ELF-1 (cell line): ENCODE measurements at places on chromosomes 6 and 20.
A peak's percentile ranks its signal among the peaks of the same experiment; 100 is the strongest.

DNA sequence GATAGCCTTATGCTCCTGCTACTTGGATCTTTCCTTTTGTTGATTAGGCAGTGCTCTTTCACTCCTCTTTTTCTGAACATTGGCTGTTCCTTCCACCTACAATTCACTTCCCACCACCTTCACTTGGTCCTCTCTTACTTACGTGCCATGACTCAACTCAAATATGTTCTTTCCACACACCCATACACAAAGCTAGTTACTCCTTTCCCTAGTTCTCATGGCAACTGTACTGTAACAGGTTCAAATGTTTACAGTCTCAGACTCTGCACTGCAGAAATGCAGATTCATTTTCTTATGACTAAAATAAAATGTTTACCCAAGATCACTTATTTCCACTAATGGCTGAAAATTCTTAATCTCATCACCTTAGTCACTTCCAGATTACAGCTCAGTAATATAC lies 174.0 kb upstream of the TSHZ2 start:
- DNase-seq, result no peak

- peak; percentile 26 for DNase-seq
Measured at GRCh38 chr20:49477200-49477599, 5.3 kb downstream of the KCNB1 start.

GRCh38 chr6:109722011-109722410 lies 30.9 kb downstream of the FIG4 start:
- DNase-seq, result no peak

- DNase-seq, result no peak
Measured at GRCh38 chr6:104633125-104633524, 226.6 kb downstream of the HACE1 start.

DNA sequence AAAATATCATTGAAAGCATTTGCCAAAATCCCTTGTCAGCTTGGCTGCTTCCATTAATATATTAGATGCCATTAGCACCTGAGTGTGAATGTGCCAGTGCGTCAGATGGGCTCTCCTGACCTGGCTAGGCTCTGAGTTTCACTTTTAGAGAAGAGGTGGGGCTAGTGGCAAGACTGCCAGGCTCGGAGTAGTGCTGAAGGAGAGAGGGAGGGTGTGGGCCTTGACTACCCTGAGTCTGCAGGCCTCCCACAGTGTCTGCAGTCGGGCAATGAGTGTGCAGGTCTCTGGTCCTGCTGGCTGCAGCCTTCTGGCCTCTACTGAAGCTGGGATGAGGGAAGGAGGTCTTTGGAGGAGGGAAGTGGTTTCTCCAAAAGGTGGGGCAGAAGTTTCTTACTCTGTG lies 34.6 kb upstream of the PNPLA1 start:
- peak; percentile 23 for DNase-seq

- DNase-seq, result no peak
Measured at GRCh38 chr6:153085239-153085638, 45.8 kb downstream of the RGS17 start.

DNA sequence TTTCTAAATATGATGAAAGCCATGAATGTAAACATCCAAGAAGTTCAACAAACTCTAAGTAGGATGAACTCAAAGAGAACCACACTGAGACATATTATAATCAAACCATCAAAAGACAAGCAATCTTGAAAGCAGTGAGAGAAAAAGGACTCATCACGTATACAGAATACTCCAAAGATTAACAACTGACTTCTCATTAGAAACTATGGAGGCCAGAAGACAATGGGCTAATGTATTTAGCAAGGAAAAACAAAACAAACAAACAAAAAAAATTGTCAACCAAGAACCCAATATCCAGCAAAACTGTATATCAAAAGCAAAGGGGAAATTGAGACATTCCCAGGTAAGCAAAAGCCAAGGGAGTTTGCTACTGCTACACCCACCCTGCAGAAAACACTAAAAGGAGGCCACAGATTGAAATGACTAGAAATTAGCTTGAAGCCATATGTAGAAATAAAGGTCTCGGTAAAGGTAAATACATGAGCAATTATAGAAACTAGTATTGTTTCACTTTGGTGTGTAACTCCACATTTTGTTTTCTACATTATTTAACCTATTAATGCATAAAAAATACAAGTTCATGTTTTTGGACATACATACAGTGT lies 301.1 kb upstream of the QKI start:
- no peak for DNase-seq

- DNase-seq, result peak; percentile 88
Measured at GRCh38 chr6:32047855-32048766, 9.9 kb downstream of the CYP21A2 start.

- DNase-seq, result no peak
Measured at GRCh38 chr6:33952016-33952415, 148.2 kb upstream of the MLN start.

DNA sequence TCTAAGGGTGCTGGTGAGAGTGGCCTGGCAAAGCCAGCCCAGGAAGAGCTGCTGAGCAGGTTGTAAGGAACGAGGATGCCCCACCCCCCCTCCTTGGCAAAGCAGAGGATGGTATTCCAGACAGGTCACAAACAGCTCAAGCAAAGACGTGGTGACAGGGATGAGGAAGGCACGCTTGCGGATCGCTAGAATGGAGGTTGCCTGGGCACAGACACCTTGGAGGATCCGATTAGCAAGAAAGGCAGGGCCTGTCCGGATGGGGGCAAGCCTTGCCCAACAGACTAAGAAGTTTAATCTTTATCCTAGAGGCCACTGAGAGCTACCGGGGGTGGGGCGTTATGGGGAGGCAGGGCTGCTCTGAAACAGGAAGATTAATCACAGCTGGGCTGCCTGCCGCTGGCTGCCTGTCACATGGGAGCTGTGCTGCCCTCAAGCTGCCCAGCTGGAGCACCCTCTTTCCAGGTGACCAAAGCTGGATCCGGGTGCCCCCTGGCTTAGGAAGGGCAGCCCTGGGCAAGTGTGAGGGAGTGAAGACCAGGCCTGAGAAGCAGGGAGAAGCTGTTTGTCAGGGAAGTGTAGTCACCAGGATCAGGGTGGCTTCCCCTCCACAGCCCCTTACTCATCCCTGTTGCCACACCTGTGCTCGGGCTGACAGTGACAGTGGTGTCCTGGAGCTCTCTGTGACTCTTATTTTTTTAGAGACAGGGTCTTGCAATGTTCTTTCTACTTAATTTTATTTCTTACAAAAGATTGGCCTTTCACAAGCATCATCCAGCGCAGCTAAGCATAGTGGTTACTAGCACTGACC lies 9.1 kb upstream of the MAPK13 start:
- no peak for DNase-seq

DNA sequence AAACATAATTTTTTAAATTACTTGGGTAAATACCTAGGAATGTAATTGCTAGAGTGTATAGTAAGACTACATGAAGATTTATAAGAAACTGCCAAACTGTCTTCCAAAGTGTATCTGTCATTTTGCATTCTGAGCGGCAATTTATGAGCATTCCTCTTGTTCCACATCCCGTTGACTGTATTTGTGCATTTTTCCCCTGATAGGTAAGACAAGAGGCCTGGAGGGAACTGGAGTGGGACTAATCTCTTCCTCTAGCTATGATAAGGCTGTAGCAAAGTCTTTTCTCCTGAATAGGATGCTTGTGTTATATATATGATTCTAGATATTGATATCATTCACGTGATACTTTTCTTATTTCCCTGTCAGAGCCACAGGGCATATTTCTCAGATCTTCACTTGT lies 1557.5 kb downstream of the GRIK2 start:
- DNase-seq, result no peak

DNA sequence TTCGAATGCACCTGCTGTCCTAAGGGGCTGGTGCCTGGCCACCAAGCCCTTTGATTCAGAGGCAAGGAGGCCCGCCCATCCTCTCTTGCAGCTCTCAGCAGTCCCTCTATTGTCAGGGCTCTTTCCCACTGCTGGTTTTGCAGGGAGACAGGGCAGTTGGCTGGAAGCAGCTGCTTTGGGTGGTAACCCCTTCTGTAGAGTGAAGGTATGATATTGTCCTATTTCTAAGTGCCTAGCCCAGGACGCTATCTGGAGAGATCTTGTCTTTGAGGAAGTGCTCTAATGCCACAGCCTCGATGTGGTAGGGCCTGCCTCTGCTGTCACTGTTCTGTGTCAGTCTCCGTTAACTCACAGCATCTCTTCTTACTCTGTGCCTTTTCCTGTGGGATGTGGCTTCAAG lies 5.6 kb downstream of the PLCG1 start:
- DNase-seq, result no peak

DNA sequence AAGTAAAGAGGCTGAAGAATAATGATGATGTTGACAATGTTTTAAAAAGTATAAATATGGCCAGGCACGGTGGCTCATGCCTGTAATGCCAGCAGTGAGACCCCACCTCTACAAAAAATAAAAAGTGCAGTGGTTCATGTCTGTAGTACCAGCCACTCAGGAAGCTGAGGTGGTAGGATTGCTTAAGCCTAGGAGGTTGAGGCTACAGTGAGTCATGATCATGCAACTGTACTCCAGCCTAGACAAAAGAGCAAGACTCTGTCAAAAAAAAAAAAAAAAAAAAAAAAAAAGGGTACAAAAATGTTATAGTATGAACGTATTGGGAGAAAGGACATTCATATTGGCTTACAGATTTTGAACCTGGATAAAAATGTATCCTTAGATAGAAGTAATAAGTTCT lies 543.1 kb upstream of the IRAK1BP1 start:
- no peak for DNase-seq

- DNase-seq, result no peak
Measured at GRCh38 chr6:142881761-142882160, 63.2 kb downstream of the HIVEP2 start.

DNA sequence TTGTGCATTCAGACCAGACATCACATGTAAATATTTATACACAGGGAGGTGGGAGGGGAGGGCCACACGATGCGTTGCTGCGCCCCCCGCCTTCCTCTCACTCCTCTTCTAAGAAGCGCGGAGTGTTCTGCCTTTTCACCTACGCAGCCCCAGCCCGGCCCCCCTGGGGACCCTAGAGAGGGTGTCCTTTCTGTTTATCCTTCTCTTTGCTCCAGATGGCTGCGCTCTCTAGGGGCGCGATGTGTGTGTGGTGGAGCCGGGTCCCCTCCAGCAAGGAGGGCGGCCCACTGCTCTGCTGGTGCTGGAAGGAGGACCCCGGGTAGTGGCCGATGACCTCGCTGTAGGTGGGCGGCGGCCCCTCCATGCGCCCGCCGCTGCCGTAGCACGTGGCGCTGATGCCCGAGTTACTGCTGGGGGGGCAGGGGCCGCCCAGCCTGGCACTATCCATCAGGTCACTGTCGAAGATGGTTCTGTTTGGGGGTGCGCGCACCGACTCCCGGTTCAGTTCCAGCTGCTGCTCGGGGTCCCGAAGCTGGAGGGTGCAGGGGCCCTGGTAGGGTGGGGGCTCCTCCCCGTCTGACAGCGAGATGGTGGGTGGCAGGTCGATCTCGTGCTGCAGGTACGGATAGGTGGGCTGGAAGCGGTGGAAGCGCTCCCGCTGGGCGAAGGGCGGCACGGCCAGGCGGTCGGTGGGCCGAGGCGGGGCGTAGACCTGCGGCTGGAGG lies 31.8 kb upstream of the ZBP1 start:
- no peak for DNase-seq

DNA sequence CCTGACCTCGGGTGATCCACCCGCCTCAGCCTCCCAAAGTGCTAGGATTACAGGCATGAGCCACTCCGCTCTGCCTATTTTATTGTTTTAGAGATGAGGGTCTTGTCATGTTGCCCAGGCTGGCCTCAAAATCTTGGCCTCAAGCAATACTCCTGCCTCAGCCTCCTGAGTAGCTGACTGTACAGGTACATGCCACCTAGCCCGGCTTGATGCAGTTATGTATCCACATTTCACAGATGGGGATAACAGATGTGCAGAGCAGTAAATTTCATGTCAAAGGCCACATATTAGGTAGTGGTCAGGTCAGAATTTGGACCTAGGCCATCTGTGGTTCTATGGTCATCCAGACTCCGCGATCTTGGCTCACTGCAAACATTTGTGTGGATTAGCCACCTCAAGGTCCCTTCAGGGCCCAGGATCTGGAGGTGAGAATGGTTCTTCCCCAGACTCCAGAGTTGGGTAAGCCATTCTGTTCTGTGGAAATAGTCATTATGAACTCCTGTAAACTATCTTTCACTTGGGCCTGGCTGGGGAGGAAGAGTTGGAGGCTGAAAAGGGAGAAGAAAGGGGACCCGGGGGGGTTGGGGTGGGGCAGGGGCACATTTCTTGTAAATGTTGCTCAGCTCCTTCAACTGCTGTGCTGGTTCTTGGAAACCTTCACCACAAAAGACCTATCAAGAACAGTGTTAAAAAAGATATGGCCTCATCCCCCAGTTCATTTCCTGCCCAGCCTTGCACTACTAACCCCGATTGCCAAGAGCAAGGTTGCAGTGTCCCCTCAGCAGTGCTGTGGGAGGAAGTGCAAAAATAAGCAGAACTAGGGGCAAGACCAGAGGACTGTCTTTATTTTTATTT lies 13.0 kb downstream of the PIM1 start:
- DNase-seq, result no peak

- peak; percentile 15 for DNase-seq
Measured at GRCh38 chr6:130927305-130927704, 100.1 kb downstream of the SMLR1 start.

GRCh38 chr6:77025736-77026223 lies 437.5 kb downstream of the HTR1B start:
- no peak for DNase-seq

- no peak for DNase-seq
Measured at GRCh38 chr6:129608886-129609537, 101.0 kb downstream of the ARHGAP18 start.

- DNase-seq, result no peak
Measured at GRCh38 chr20:34629342-34629741, 47.5 kb downstream of the PIGU start.

DNA sequence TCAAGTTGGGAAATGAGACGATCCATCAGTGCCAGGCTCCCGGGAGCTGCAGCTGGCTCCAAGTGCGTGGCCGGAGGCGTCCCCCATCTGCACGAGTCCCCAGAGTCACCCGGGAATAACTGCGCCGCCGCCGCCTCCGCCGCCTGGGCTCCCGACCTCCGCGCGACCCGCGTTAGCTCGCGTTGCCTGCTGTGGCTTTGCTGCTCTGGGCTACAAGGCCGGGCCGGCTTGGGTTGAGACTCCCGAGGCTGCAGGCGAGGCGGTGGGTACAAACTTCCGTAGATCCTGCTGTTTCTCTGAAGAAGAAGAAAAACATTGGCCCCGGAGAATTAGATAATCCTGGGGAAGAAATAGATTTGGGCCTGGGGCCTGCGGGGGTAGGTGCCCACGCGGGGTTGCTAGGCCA lies 7.4 kb upstream of the LAMP5 start:
- DNase-seq, result peak; percentile 52

- no peak for DNase-seq
Measured at GRCh38 chr6:4751823-4752464, 24.3 kb upstream of the CDYL start.

DNA sequence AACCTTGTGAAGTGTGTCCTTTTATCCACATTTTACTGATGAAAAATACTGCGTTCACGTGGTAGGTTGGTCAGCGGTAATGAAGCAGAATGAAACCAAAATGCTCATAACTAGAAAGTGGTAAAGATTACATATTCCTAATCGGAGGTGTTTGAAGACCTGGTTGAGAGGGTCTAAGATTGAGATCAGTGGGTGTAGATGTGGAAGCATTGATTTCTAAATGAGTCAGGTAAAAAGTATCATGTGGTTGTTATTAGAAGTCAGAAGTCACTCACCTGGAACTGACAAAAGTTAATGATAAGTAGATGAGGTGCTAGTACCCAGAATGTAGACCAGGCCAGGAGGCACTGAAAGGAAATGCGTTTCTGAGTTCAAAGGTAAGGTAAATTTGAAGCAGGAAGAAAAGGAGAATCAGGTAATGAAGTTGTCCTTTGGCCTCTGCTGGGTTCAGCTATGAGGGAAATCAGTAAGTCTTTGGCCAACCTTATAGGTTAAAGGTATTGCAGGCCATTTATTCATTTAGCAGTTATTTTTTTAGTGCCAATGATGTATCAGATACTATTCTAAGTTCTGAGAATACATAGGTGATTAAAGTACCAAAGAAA lies 31.2 kb downstream of the FAM83B start:
- no peak for DNase-seq
